ENCODE measurements at places on chromosomes 6 and 20.

GRCh38 chr6:100412872-100413271, 51.8 kb downstream of the SIM1 start:
- DNase-seq, result no peak

- no peak for DNase-seq
Measured at GRCh38 chr6:20463396-20463795, 61.7 kb downstream of the E2F3 start.

- DNase-seq, result no peak
Measured at GRCh38 chr6:54730767-54731630, 115.6 kb upstream of the FAM83B start.

- peak; percentile 52 for DNase-seq
Measured at GRCh38 chr6:121437851-121438651, 2.6 kb downstream of the GJA1 start.

GRCh38 chr6:129314575-129314974, 395.4 kb downstream of the ARHGAP18 start:
- no peak for DNase-seq

GRCh38 chr6:145368075-145368474, 367.2 kb downstream of the EPM2A start:
- DNase-seq, result peak; percentile 4

DNA sequence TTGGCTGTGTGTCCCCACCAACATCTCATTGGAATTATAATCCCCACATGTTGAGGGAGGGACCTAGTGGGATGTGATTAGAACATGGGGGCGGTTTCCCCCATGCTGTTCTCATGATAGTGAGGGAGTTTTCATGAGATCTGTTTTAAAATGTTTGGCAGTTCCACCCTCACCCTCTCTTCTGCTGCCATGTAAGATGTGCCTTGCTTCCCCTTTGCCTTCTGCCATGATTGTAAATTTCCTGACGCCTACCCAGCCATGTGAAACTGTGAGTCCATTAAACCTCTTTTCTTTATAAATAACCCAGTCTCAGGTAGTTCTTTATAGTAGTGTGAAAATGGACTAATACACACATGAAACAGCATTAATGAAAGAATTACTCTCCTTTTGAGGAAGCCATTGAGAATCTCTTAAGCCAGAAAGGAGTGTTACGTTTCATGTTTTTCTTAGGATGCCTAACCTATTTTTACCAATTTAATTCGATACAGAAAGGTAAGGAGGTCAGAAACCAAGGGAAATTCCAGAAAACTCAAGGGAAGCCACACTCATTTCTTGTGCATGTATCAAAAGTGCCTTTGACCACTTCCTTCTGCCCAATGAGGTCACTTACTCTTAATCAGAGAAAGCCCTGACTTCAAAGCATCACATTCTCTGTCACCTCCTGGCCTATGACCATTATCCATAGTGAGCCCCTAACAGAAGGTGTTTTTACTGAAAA, 24.7 kb upstream of the HINT3 start:
- peak; percentile 81 for DNase-seq

DNA sequence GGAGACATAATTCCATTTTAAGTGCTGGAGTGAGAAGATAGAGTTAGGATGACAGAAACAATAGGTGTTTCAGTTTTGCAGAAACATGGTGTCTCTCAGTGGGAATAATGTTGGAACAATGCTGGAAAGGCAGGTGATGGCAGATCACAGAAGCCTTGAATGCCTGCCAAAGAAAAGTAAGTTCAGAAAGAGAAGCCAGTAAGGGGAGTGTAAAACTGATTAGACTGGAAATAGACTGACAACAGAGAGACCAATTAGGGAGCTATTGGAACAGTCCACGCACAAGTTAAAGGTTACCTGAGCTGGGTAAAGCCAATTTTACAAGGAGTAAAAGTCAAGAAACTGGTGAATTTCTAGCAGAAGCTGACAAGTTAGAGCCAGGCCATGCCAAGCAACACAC, 142.9 kb downstream of the TFAP2A start:
- DNase-seq, result no peak

GRCh38 chr6:77397561-77397960, 65.7 kb downstream of the HTR1B start:
- peak; percentile 13 for DNase-seq

DNA sequence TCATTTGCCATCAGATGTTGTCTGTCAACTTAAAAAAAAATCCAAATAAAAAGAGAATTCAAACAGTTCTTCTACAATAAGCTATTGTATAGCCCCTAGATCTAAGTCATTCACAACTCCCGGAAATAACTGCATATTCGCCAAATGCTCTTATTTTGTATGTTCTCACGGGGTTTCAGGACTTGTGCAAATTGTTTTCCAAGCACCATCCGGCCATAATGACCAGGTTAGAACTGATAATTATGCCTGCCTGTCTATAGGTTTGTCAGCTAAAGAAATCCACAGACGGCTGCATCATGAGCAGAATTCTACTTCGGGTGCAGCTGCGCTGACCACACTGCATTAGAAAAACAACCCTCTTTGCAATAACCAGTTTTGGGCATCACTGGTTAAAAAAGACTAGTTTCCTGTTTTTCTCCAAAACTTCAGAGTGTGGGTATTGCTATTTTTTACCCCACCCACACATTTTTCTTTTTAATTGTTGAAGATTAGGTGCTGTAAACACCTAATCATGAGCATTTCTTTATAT, 87.7 kb downstream of the HIVEP2 start:
- no peak for DNase-seq

DNA sequence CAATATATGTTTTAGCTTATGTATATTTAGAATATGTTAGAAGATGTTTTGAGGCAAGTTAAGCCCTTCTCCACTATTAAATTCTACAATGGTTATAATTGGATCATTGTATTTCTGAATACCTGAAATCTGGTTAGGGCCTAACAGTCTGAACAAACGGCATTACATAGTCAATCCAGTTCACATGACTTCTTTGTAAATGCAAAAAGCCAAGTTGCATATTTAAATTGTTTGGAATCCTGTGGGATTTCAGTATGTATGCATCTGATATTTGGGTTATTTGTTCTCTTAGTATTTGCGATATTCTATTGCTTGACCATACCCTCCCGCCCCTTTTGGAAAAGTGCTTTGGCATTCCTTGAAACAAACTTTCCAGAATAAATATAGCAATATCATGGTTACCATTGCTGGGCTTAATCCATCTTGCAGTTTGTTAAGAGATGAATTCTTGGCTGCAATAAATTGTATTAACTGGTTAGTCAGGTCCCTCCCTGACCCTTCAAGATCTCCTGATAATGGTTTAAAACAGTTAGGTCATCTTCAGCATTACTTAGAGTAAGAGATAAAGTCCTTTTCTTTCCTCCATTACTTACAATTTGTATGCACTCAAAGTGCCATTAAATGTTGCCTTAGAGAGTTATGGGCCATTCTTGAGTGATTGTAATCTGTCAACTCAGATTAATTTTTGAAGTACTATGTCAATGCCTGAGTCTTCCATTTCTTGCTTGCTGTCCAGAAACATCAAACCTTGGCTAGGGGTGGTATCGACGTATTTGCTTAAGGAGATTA, 36.5 kb downstream of the LRRC1 start:
- no peak for DNase-seq

DNA sequence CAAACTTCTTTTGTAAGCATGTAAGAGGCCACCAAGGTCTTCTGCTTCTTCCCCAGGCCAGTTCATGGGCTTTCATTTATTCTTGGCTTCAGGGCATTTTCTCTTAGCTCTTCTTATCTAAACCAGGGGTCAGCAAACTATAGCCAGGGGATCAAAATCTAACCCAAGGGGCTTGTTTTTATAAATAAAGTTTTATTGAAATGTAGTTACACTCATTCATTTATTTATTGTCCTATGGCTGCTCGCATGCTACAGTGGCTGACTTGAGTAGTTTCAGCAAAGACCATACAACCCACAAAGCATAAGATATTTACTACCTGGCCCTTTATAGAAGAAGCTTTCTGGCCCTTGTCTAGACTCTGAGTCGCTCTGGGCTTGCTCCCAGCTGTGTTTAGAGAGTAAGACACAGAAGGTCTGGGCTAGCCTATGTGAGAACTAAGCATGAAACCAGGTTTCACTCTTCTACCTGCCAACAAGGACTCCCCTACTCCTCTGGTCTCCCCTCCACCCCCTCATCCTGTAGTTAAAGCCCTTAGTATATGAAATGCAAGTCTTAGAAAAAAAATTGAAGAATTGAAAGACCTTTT, 43.2 kb downstream of the KHDC1L start:
- DNase-seq, result peak; percentile 9

- no peak for DNase-seq
Measured at GRCh38 chr20:17169585-17170136, 57.2 kb upstream of the PCSK2 start.

- no peak for DNase-seq
Measured at GRCh38 chr20:2301164-2301622, 5.4 kb downstream of the TGM3 start.

GRCh38 chr6:106514583-106514885, 114.8 kb downstream of the RTN4IP1 start:
- no peak for DNase-seq

- no peak for DNase-seq
Measured at GRCh38 chr6:150211700-150212511, 69.1 kb downstream of the PPP1R14C start.

DNA sequence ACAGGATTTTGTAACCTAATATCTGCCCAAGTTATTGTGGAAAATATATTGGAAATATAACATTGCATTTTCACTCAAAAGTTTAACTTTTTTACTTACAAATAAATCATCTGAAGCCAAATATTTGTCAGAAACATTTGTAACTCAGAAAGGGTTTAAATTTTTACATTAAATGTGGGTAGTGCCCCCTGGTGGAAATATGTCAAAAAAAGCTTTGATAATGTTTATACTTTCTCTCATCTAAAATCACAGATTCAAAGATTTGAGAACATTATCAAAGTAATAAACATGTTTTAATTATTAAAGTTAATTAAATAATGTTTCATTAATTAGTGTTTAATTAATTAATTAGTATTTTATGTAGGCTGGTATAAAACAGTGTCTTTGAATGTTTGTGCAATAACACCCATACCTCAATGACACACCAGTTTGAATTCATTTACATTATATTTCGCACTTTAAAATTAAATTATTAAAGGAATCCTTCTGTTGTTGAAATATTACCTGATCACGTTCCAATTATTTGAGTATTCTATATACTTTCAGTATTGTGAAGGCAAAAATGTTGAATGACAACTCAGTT, 320.1 kb upstream of the FKBP1C start:
- no peak for DNase-seq

DNA sequence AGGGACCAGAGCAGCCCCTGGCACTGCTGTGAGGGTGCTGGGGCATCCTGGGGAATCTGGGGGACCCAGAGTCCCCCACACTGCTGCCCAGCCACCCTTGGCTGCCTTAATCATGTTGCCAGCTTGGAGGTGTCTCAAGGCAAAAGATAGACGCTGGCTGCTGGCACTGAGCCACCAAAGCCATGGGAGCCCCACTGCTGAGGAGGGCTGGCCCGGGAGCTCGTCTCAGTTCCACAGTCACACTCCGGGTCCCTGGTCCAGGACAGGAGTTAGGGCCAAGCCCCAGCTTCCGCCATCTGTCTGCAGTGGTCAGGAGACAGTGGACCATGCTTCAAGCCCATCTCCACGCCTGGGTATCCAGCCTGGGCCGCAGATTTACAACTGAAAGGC, 41.0 kb upstream of the HMGA1 start:
- DNase-seq, result no peak

DNA sequence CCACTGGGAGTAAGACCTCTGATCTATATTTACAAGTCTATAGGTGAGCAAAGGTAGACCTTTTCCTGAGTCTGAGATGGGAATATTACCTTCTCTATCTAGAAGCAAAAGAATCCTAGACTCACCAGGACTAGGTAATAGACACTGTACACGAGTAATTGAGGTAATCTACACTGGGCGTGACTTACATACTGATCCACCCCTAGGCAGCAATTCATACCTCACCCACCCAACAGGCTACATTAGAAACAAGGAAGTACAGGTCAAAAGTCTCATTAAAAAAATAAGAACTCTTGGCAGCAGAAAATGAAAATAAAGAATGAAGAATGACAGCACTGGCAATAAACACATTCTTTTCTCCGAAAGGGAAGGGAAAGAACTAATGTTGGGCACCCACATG, 7.6 kb downstream of the CSNK2A1 start:
- no peak for DNase-seq

DNA sequence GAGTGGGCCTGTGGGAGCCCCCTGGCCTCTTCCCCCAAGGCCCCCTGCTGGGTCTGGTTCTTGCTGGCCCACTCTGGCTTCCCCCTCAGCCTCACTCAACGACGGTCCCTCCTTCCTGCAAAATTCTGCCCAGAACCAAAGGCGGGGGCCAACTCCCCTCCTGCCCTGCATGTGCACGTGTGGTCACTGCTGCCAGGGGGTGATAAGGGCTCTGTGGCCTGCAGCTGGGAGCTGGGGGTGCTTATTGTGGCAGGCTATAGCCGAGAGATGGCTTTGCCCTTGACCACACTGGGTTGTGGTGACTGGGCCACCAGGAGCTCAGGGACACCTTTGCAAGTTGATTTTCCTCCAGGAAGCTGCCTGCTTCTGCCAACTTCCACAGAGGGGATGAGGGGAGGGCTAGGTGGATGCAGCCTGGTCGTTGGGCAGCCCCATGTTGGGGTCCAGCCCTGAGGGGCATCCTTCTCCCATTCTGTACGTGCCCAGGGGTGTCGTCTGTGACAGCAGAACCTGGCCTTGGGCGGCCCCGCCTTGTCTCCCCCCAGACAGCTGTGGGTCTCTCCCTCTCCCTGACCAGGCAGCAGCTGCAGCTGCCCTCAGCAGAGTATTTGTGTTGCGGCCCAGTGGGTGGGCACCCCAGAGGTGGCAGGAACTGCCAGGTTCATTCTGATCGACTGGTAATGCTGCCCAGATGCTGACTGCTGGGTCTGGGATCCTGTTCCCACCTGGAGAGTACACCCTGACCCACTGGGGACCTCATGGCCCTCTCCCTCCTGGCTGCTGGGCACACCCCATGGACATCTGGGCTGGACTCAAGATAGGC, 5.6 kb downstream of the TCEA2 start:
- no peak for DNase-seq

DNA sequence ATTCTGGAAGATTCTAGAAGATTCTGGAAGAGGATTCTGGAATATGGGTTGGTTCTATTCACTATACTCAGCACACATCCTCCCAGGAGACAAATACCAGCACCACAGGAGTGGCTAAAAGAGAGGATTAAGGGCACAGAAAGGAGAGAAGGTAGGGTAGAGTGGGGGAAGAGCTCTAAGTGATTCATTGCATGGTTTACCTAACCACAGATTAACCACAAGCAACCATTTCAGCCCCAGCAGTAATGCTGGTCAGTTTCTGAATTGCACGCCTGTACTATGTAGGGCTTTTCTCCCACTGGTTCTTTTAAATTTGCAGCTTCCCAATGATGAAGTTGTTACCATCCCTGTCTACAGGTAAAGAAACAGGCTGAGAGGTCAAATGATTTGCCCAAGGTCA, 192.7 kb upstream of the PMEPA1 start:
- DNase-seq, result peak; percentile 16
